ENCODE measurements at places on chromosomes 7 and 10.

- no peak for DNase-seq
Measured at GRCh38 chr10:80528901-80529300, 8.8 kb upstream of the SH2D4B start.

GRCh38 chr10:12238821-12239220, 42.8 kb downstream of the CDC123 start:
- DNase-seq = no peak

- DNase-seq = no peak
Measured at GRCh38 chr10:33291053-33291592, 43.3 kb downstream of the NRP1 start.

- DNase-seq = no peak
Measured at GRCh38 chr7:2554661-2555111, 638 bp downstream of the BRAT1 start.

GRCh38 chr7:87398446-87398845, 53.0 kb downstream of the CROT start:
- DNase-seq = no peak

- DNase-seq = no peak
Measured at GRCh38 chr7:144508702-144509101, 105.2 kb upstream of the NOBOX start.

- no peak for DNase-seq
Measured at GRCh38 chr7:77360104-77360503, 56.0 kb downstream of the GSAP start.

DNA sequence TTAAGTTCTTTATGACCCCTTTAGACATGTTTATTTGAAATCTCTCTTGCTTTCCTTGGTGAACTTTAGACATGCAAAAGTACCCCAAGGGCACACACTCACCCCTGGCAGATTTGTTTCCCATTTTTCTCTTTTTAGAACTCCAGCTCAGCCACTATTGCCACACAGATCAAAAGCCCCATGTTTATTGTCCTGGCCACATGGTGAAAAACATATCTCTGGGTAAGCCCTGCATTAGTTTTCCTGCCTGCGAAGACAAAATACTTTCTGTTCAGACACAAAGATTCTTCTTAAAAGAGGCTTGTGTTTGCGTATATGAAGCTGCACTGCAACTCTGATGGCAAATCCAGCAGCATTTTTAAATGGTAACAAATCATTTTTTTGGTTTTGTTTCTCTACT, 200.0 kb downstream of the POLR1F start:
- no peak for DNase-seq

DNA sequence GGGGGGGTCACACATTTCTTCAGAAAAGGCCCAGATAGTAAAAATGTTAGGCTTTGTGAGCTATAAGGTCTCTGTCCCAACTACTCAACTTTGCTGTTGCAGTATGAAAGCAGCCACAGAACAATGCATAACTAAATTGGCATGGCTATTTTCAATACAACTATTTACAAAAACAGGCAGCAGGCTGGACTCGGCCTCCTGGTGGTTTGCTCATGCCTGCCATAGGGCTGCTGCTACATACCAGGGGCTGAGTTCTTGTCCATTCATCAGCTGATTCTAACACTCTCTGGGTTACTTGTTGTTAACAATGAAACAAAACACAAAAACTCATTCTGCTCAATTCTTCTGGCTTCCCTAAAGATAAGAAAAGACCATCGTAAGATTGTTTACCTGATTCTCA, 109.4 kb upstream of the ADAM12 start:
- no peak for DNase-seq

DNA sequence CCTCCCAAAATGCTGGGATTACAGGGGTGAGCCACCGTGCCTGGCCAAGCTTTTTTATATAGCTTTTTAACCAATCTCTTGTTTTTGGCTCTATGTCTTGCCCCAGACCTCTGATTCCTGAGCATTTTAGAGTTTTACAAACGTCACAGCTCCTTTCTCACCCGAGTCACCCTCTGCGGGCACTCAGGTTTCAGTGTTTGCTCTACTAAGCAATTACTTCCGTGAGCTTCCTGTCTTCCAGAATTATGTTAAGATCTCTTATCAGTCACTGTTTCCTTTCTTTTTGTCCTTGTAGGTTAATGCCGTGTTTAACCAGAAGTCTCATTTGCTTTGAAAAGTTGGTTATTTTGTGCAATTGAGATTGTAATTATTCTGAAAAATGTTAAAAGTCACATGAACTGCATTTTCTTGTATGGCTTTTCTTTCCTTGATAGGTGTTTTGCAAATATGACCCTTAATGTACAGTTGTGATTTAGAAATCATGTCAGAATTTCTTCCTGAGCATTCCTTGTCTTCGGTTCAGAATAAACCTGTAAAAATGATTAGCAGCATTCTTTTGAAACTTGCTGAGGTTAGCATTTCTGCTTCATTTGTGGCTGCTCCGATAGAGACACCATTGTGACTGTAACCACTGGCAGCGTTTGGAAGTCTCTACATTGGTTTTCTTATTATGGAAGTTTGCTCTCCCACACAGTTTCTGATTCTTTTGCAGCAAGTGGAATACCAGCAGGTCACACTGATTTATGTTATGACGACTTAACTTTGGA, 4.5 kb upstream of the HKDC1 start:
- no peak for DNase-seq

GRCh38 chr10:12194752-12195271, 879 bp downstream of the NUDT5 start:
- DNase-seq = no peak

DNA sequence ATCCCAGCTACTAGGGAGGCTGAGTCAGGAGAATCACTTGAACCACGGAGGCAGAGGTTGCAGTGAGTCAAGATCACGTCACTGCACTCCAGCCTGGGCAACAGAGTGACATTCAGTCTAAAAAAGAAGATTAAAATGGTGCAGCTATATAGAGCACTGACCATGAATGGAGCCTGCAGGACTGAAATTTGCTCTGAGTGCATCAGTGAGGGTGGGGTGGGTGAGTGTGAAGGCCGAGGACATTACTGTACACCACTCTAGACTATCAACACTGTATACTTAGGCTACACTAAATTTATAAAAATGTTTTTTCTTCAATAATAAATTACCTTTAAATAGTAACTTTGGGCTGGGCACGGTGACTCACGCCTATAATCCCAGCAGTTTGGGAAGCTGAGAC, 294.7 kb downstream of the PTPRN2 start:
- no peak for DNase-seq

GRCh38 chr10:103861505-103861904, 6.1 kb upstream of the SH3PXD2A start:
- no peak for DNase-seq

- DNase-seq = no peak
Measured at GRCh38 chr7:27746978-27747377, 7.0 kb downstream of the TAX1BP1 start.

DNA sequence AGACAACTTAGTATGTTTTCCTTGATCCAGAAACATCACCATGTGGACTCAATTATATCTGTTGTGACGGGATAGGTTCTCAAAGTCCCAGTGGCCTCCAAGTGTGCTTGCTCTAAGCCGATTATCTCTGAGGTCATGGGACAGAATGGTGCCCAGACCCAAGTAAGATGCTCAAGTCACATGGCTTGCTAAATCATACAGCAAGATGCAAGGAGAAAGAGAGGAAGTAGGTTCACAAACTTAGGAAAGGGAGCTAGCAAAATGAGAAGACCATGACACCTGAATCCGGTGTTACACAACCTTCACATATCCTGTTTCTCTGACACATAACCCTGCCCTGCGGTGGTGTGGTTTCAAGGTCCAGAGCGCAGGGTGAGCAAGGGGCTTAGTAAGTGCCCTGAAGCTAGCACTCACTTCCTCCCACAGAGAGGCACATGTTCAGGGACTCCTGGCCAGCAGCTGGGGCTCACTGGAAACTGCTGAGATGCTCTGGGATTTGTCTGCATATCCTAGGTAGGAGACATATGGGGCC, 590.9 kb upstream of the ANKRD30A start:
- DNase-seq = no peak

- no peak for DNase-seq
Measured at GRCh38 chr10:92538231-92538958, 35.5 kb downstream of the IDE start.

GRCh38 chr7:46932306-46932675, 649.6 kb downstream of the TNS3 start:
- DNase-seq = no peak
